ENCODE measurements at places on chromosomes 2 and 18.

- DNase-seq: no peak
Observed at GRCh38 chr2:146246736-146247523, 1597.9 kb upstream of the ACVR2A start.

GRCh38 chr2:73063472-73063871 is 8.0 kb downstream of the SFXN5 start:
- no peak for DNase-seq

DNA sequence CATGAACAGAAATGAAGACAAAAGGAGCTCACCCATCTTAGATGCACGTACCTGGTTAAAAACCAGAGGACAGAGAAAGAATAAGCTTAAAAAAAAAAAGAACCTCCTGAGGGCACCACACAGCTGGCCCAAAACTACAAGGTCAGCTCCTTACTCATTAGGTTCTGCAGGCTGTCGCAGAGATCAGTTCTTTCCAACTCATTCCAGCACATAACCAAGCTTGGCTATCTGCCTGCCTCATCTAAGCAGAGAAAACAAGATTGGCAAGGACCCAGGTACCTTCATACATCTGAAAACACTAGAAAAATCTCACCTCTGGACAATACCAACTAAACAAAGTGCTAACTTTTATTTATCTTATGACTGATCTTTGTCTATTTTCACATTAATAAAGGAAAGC is 89.9 kb downstream of the NOL10 start:
- DNase-seq: no peak

DNA sequence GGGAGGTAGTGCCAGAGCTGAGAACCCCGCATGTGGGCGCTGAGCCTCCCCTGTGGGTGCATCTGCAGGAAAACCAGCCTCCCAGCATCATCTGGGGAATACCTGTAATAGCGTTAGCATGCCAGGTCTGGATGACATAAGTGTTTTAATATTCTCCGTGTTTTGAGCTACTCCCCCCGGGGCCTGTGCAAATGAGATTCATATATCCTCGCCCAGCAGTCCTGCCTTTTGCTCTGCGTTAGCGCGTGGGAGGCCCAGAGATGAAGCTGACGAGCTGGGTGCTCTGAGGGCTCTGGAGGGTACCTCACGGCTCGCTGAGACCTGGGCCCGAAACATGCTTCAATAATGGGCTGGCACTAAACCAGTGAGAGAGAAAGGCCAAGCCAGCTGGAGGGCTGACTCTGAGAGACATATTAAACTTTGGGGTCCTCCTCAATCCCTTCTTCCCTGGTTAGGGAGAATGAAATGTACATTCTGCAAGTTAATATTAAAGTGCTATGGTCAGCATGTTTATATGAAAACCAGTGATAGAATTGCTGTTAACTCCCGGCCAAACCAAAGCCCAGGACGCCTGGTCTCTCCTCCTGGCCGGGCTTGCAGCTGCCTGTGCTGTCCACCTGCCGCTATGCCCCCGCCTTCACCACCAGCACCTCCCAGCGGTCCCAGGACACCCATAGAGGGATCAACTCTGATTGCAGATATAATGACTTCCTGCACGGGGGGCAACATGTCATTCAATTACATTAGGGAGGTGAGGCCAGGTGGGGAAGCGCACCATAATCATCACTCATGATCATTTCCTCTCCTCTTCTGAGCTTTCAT is 77.0 kb downstream of the EDAR start:
- DNase-seq: no peak

DNA sequence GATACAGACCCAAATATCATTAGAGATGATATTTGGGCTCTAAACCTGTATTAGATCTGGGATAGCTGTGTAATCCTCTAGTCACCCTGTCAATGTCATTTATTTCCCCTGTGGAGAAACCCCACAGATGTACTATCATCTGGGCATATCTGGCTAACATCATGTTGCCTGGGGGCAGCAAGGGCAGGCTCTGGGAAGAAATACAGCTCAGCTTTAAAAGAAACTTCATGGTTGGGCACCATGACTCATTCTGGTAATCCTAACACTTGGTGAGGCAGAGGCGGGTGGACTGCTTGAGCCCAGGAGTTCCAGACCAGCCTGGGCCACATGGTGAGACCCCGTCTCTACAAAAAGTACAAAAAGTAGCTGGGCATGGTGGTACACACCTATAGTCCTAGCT is 282.5 kb downstream of the SLC8A1 start:
- no peak for DNase-seq

DNA sequence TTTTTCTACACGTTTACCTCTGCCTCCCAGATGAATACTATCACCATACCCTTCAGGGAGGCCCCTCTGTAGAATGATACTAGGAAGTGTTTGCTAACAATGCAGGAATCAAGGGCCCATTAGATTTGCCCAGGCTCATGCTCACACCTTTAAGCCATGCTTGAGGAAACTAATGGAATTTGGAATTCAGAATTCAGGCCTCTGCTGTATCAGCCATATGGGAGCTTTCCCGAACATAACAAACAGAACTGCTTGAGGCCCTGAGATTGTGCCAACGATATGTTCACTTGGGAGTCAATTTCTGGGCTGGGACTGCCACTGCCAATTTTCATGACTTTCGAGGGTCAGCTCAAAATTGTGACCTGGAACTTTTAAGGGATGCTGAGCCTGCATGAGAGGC is 282.5 kb downstream of the CLIP4 start:
- DNase-seq: no peak

DNA sequence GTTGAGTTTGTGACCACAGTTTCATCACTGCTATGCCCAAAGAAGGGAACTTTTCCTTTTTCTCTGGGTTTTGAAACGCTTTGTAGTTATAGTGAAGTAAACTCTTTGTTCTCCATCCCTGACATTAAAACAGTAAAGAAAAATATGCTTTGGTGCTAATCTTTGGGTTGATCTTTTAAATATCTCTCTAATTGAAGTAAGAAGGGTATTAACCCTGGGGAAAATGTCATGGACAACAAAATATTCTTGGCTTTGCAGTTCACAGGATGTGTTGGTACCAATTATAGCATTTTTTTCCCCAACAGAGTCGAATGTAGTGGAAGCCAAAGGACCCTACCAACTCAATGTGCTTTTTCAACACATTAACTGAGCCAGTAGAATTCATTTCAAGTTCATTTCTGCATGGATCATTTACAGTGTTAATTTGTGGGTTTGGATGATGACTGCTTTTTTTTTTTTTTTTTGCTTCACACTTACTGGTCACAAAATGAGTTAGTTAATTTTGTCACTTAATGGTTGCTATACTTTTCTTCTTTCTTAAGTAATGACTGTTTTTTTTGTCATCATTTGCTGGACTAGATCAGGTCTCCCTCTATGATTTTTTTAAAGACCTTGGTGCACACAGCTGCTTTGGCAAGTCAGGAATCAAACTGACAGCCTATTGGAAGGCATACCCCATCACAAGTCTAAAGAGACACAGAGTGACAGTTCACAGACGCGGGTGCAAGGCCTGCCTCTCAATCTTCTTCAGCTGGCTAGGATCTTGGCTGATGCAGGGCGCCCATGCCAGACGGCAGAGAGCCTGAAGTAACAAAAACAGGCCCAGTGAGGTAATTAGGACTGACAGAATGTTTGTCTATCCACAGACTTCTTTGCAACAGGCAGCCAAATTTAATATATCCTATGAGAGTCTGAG is 98.8 kb upstream of the MMADHC start:
- no peak for DNase-seq
